Ovary (tissue), 10 donors: ENCODE measurements at places on chromosomes 3 and 15. TPM values are rescaled to one million over a fixed set of nuclear protein-coding genes. Genes with fewer than 3 reads are reported as not detected.
A peak's percentile ranks its signal among the peaks of the same experiment; 100 is the strongest.

DNA sequence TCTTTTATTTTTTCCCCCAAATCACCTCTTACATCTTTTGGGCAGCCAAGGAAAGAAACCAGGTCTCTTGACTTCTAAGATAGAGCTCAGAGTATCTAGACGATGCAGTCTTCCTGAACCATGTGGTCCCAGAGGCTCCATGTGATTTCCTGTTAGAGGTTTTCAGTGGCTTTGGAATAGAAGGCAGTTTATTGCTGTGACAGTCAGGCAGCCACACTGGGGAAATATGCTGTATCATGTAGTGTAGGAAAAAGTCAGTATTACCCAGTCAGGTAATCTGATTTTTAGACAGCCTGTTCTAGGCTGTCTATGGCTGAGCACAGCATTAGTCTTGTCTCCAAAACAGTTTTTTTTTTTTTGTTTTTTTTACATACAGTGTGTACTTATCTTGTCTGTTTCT, 294.3 kb downstream of the THSD4 start:
- peaks cover 3% of the 10 kb centered on the region for H3K4me1 ChIP-seq
- no peaks in the 10 kb centered on the region for H3K27me3 ChIP-seq
- no peak for DNase-seq
- no peak overlapping the region for H3K4me3 ChIP-seq
- H3K27ac ChIP-seq, result no peak overlapping the region

DNA sequence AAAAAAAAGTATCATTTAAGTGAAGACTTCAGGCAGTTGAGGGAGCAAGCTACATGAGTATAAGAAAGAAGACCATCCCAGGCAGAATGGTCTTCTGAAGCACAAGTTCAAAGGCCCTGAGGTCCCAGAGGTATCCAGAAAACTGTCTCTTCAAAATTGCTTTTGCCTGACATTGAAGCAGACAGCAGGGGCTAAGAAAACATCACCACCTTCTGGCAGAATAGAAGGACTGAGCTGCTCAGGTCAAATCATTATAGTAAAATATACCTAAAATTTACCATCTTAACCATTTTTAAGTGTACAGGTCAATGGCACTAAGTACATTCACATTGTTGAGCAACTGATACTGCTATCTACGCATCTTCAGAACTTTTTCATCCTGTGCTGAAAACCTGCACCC, 16.4 kb downstream of the GPR160 start:
- H3K36me3 ChIP-seq, result no peaks in the 10 kb centered on the region
- DNase-seq, result no peak
- H3K4me1 ChIP-seq, result no peaks in the 10 kb centered on the region
- no peak overlapping the region for H3K27ac ChIP-seq
- H3K27me3 ChIP-seq, result no peaks in the 10 kb centered on the region
- no peak overlapping the region for H3K4me3 ChIP-seq

- DNase-seq, result no peak
- no peak overlapping the region for H3K27ac ChIP-seq
- no peaks in the 10 kb centered on the region for H3K27me3 ChIP-seq
- no peak overlapping the region for H3K4me3 ChIP-seq
Observed at GRCh38 chr15:65006876-65007275, 17.2 kb upstream of the SPG21 start.

DNA sequence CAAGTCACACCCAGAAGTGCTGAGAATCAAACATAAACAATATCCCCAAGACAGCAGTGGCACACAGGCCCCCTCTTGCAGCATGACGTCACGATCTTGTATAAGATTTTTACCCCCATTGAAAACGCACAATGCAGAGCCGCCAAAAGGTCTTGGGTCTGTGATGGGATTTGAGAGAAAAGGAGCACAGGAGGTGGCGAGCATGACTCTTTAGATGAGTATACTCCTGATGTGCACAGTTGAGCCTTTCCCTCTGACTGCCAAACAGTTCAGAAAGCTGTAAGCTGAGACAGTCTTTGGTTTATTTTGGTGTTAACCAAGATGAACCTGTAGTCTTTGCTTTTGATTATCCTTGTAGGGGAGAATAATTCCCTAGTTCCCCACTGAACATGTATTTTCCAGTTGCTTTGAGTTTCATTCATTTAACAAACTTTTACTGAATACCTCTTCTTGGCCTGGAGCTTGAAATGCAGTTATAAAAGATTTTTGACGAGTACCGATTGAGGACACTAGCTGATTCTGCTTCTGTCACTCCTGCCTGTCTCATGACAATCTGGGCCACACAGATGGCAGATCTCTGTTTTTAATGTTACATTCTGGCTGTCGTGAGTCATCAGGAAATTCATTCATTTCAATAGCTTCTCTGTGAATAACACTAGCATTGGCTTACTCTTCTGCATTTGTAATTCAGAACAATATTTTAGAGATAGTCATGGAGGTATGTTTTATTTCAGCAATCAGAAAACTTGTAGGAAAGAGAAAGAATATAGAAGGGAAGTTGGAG, 28.9 kb downstream of the CFAP91 start:
- no peaks in the 10 kb centered on the region for H3K36me3 ChIP-seq
- no peak overlapping the region for H3K27ac ChIP-seq
- no peaks in the 10 kb centered on the region for H3K27me3 ChIP-seq
- H3K4me3 ChIP-seq, result no peak overlapping the region
- no peaks in the 10 kb centered on the region for H3K4me1 ChIP-seq

- DNase-seq, result no peak
- H3K4me3 ChIP-seq, result no peak overlapping the region
- no peaks in the 10 kb centered on the region for H3K36me3 ChIP-seq
- H3K27me3 ChIP-seq, result no peaks in the 10 kb centered on the region
Observed at GRCh38 chr3:73669260-73669659, 44.5 kb upstream of the PDZRN3 start.

GRCh38 chr3:171712171-171712938, 97.9 kb downstream of the PLD1 start:
- H3K4me3 ChIP-seq, result no peak overlapping the region
- H3K27ac ChIP-seq, result no peak overlapping the region
- DNase-seq, result no peak
- H3K36me3 ChIP-seq, result no peaks in the 10 kb centered on the region

- peak overlapping the region; percentile 13 for H3K4me3 ChIP-seq
- no peak overlapping the region for H3K27ac ChIP-seq
- H3K27me3 ChIP-seq, result no peaks in the 10 kb centered on the region
Observed at GRCh38 chr3:152196782-152197181, 71.9 kb upstream of the MBNL1 start.

GRCh38 chr3:133949438-133949837, 53.8 kb upstream of the RAB6B start:
- no peaks in the 10 kb centered on the region for H3K4me1 ChIP-seq
- no peaks in the 10 kb centered on the region for H3K36me3 ChIP-seq
- no peak overlapping the region for H3K27ac ChIP-seq
- no peak overlapping the region for H3K4me3 ChIP-seq
- DNase-seq, result peak; percentile 11

GRCh38 chr3:48476426-48477053, 27.4 kb downstream of the SHISA5 start:
- no peak overlapping the region for H3K4me3 ChIP-seq
- peaks cover 3% of the 10 kb centered on the region for H3K4me1 ChIP-seq
- no peak for DNase-seq
- H3K27ac ChIP-seq, result no peak overlapping the region
- H3K36me3 ChIP-seq, result no peaks in the 10 kb centered on the region

- H3K27me3 ChIP-seq, result no peaks in the 10 kb centered on the region
- no peaks in the 10 kb centered on the region for H3K4me1 ChIP-seq
- H3K27ac ChIP-seq, result no peak overlapping the region
- H3K36me3 ChIP-seq, result no peaks in the 10 kb centered on the region
- DNase-seq, result no peak
Observed at GRCh38 chr3:32249184-32249782, 10.8 kb downstream of the CMTM8 start.

- no peak for DNase-seq
- H3K4me1 ChIP-seq, result no peaks in the 10 kb centered on the region
- no peak overlapping the region for H3K4me3 ChIP-seq
- H3K36me3 ChIP-seq, result no peaks in the 10 kb centered on the region
- H3K27me3 ChIP-seq, result no peaks in the 10 kb centered on the region
Observed at GRCh38 chr3:10419637-10420232, 85.7 kb downstream of the ATP2B2 start.

GRCh38 chr3:172043766-172044165, 4.4 kb downstream of the FNDC3B start:
- H3K27ac ChIP-seq, result no peak overlapping the region
- H3K36me3 ChIP-seq, result no peaks in the 10 kb centered on the region
- no peak overlapping the region for H3K4me3 ChIP-seq
- H3K4me1 ChIP-seq, result peaks cover 9% of the 10 kb centered on the region

DNA sequence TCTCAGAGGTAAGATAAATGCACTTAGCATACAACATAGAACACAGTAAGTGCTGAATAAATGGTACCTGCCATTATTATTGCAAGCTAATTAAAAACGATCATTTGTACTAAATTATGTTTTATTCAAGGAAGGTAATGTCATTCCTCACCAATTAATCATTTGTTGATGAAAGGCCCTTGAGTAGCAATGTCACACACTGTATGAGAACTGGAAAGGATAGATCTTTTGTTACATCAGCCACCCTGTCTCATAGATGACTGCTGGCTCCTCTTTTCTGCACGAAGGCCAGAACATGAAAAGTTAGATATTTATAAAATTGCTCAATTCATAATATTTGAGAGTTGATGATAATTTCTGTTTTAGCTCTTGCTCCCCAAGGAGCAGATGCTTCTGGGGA, 415.4 kb downstream of the RBMS3 start:
- H3K36me3 ChIP-seq, result no peaks in the 10 kb centered on the region
- no peak overlapping the region for H3K4me3 ChIP-seq
- no peak for DNase-seq
- peak overlapping the region; percentile 44 for H3K27ac ChIP-seq

- no peaks in the 10 kb centered on the region for H3K4me1 ChIP-seq
- no peak for DNase-seq
- H3K27ac ChIP-seq, result no peak overlapping the region
- no peaks in the 10 kb centered on the region for H3K27me3 ChIP-seq
- no peaks in the 10 kb centered on the region for H3K36me3 ChIP-seq
Observed at GRCh38 chr3:126544596-126545281, 14.0 kb downstream of the C3orf22 start.

GRCh38 chr15:57824186-57824585, 117.7 kb downstream of the POLR2M start:
- H3K27ac ChIP-seq, result no peak overlapping the region
- H3K4me3 ChIP-seq, result no peak overlapping the region
- H3K4me1 ChIP-seq, result peaks cover 3% of the 10 kb centered on the region
- DNase-seq, result no peak
- no peaks in the 10 kb centered on the region for H3K36me3 ChIP-seq
- no peaks in the 10 kb centered on the region for H3K27me3 ChIP-seq

DNA sequence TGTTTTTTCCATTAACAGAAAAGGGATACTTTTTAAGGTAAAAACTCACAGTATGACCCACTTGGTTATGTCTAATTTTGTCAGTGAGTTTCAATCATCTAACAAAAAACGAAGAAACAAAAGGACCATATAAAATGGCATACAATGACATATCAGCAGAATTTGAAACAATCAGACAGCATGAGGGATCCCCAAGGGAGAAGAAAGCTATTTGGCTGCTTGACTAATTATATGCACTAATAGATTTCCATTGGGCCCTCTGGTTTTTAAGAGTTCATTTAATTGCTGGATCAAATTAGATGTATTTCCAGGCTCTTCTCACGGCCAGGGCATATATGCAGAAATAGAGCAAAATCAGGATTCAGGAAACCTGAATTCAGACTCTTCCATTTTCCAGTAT, 376.4 kb upstream of the GBE1 start:
- H3K27me3 ChIP-seq, result no peaks in the 10 kb centered on the region
- H3K27ac ChIP-seq, result no peak overlapping the region
- no peak for DNase-seq
- no peak overlapping the region for H3K4me3 ChIP-seq
- H3K4me1 ChIP-seq, result no peaks in the 10 kb centered on the region

GRCh38 chr3:120203016-120203415, 82.0 kb downstream of the GPR156 start:
- DNase-seq, result peak; percentile 38
- no peaks in the 10 kb centered on the region for H3K36me3 ChIP-seq
- H3K4me1 ChIP-seq, result no peaks in the 10 kb centered on the region
- no peak overlapping the region for H3K27ac ChIP-seq

- no peaks in the 10 kb centered on the region for H3K27me3 ChIP-seq
- no peak overlapping the region for H3K27ac ChIP-seq
- no peak for DNase-seq
- no peaks in the 10 kb centered on the region for H3K36me3 ChIP-seq
- H3K4me1 ChIP-seq, result no peaks in the 10 kb centered on the region
Observed at GRCh38 chr3:148206446-148206845, 491.3 kb upstream of the AGTR1 start.

- no peaks in the 10 kb centered on the region for H3K36me3 ChIP-seq
- DNase-seq, result no peak
- no peak overlapping the region for H3K4me3 ChIP-seq
- no peak overlapping the region for H3K27ac ChIP-seq
- no peaks in the 10 kb centered on the region for H3K4me1 ChIP-seq
- no peaks in the 10 kb centered on the region for H3K27me3 ChIP-seq
Observed at GRCh38 chr3:116300226-116300625, 145.1 kb downstream of the LSAMP start.

The ACTC1 gene
- 0.78 TPM for total RNA-seq

The MAP1A gene
- total RNA-seq, result 20.1 TPM

The ALG1L2 gene
- total RNA-seq, result 1.5 TPM

The THBS1 gene
- 234 TPM for total RNA-seq
